NCI-H524 treated with DMSO at 0.1 percent for 48 hours (cell line): ENCODE measurements at places on chromosomes 6 and 20.

DNA sequence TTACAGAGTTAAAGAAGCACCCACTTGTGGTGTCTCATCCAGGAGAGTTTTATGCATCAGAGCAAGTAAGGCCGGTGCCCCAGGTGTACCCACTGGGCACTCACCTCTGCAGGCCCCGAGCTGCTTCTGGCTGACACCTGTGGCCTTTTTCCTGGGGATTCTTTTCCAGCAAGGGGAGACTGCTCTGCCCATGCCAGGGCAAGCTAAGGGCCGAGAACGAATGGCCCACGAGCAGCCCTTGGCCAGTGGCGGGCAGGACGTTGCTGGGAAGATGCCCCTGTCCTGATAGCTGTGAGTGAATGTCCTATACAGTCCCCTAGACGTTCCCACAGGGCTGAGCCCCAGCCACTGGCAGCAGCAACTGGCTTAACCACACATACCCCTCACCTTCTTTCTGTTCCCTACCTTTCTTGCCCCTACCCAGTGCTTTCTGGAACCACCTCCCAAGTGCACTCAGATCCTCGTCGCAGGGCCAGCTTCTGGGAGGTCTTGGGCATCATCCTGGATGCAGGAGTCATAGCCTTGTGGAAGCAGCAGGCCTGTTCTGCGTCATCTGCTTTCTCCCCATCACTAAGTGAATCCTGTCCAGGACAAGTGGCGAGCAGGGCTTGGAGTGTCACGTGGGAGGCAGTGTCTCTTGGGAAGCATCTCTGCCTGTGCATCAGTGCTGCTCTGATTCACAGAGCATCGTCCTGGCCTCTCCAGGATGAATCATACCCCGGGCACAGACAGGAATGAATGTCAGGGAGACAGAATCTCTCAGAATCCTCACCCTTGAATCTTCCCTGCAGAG is 32.5 kb downstream of the SYNDIG1 start:
- no peak for DNase-seq

DNA sequence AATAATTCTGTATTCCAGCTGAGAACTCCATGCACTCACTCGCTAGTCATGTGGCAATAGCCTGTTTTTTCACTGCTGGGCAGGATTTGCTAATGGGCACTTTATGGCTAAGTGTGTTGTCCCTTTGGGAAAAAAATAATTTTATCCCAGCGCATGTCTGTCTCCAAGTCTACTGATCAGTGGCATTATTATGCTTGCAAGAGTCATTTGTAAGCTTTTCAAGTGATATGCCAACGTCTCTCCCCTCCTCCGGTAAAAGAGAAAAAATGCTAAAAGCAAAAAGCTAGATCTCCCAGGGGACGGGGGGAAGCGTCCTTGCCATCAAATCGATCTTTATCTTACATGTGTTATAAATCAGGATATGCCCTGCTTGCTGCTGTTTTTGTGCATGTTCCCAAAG is 407.7 kb downstream of the CDH26 start:
- DNase-seq, result no peak

- DNase-seq, result no peak
Measured at GRCh38 chr6:25122622-25123237, 156.4 kb upstream of the CARMIL1 start.

GRCh38 chr6:71419217-71420094 is 130.8 kb downstream of the OGFRL1 start:
- no peak for DNase-seq

- DNase-seq, result no peak
Measured at GRCh38 chr6:17870300-17871188, 116.9 kb downstream of the KIF13A start.

DNA sequence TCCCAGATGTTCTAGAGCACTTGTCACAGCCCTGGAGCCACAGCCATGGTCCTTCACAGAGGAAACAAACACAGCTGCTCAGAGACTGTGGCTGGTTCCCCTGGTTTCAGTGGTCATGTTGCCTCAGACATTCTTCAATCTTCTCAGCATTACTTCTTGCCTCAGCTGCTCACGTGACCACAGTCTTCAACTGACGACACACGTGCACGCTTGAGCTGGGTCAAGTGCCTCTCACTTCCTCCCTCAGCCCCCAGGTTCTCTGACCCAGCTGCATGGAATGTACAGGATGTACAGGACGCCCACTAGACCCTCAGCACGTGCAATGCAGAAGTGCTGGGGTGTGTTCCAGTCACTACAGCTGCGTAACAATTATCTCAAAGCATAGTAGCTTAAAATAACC is 159.8 kb upstream of the GGTLC1 start:
- DNase-seq, result no peak

DNA sequence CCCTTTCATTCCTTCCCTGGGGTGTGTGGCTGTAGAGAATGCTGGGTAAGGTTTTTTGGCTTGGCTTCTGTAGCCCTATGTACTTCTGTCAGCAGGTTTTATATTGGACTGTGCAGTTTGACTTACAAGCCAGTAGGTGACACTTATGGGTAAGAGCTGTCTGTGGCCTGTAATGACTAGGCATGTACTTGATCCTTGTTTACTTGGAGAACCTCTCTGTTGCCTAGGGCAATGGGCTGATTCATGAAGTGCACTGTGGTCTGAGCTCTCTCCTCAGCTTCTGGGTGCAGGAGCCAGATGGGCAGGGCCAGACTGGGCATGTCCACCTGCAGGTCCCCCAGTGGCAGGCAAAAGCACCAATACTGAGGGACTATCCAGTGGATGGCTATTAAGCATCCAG is 544.6 kb downstream of the ADGRB3 start:
- DNase-seq, result no peak

- no peak for DNase-seq
Measured at GRCh38 chr20:44001667-44002596, 87.3 kb downstream of the TOX2 start.

- no peak for DNase-seq
Measured at GRCh38 chr6:148265054-148265453, 77.6 kb upstream of the SASH1 start.

- no peak for DNase-seq
Measured at GRCh38 chr6:147604373-147604772, 95.9 kb downstream of the SAMD5 start.

DNA sequence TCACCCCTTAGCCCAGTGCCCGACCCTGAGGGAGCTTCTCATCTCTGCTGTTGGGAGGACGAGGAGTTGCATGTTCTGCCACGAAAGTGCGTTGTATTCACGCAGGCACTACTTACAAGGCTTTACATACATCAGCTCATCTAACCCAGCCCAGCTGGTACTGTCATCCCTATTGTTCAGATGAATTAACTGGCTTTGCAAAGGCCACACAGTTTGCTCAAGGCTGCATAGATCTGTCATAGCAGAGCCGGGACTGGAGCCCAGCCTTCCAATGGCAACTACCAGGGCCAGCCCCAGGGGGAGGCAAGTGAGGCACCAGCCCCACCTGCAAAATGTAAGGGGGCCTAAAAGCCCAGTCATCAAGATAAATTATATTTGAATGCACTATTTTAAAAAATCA is 257.6 kb downstream of the NFATC2 start:
- DNase-seq, result no peak

- DNase-seq, result no peak
Measured at GRCh38 chr20:18702736-18703135, 110.8 kb upstream of the SCP2D1 start.

DNA sequence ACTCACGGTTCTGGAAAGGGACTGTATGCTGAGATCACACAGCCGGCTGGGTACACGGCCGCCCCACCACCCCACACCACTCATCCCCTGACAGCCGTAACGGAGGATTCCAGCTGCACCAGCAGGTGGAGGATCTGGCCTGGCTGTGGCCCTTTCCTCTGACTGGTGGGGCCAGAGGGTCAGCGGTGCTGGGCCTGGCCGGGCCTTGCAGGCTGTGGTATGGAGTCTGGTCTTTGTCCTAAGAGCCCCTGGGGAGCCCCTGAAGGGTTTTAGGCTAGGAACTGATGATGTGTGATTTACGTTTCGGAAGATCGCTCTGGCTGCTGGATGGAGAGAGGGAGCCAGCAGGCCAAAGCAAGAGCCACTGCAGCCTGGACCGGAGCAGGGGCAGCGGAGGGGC is 26.6 kb downstream of the NOL4L start:
- no peak for DNase-seq

DNA sequence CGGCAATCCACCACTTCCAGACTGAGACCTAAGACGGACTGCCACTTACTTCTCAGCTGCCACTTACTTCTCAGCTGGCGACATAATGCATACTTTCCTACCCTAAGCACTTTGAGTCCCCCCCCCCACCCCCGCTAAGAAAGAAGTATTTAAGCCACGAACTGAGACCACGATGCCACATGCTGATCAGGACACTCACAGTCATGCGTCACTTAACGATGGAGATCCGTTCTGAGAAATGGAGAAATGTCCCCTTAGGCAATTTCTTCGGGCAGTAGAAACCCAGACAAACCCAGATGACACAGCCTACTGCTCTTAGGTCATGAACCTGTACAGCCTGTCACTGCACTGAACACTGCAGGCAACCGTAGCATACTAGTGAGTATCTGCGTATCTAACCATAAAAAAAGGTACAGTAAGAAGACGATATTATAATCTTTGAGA is 690 bp downstream of the IFNGR1 start:
- peak; percentile 9 for DNase-seq

DNA sequence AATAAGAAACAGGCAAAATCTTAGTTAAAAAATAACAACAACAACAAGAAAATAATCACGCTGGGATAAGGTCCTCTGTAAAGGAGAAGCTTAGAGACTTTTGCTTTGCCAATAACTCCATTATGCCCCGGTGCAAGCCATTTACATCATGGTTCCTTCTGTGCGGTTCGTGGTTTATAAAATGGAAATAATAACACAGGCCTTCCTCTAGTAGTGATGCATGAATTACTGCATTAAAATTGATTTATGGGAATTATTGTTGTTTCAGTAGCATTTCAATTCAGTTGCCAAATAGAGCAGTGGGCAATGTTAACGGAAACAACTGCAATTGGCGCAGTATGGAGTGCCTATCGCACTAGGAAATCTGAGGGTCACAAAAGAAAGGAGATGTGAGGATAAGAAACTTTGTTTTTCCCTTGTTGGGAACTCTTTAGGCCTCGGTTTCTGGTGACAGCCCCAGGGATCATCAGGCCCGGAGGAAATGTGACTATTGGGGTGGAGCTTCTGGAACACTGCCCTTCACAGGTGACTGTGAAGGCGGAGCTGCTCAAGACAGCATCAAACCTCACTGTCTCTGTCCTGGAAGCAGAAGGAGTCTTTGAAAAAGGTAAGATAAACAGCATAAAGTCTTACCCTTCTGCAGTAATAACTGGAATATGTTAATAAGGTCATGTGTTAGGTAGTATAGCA is 1.1 kb downstream of the CD109 start:
- no peak for DNase-seq

GRCh38 chr6:51398064-51398705 is 579.5 kb downstream of the TFAP2B start:
- DNase-seq, result no peak

GRCh38 chr6:43103253-43103876 is 27.3 kb downstream of the PTK7 start:
- DNase-seq, result no peak
